ENCODE measurements at places on chromosomes 3 and 15. TPM values are rescaled to one million over a fixed set of nuclear protein-coding genes. Genes with fewer than 3 reads are reported as not detected.
A peak's percentile ranks its signal among the peaks of the same experiment; 100 is the strongest.

Gene GABRG3
- total RNA-seq, result not detected

Gene BTLA
- total RNA-seq, result not detected

Gene ZNF660
- total RNA-seq, result 4.6 TPM

Gene MCTP2
- total RNA-seq, result 5.7 TPM

Gene SCG5
- 2.6 TPM for total RNA-seq

Gene SLC28A1
- total RNA-seq, result not detected

DNA sequence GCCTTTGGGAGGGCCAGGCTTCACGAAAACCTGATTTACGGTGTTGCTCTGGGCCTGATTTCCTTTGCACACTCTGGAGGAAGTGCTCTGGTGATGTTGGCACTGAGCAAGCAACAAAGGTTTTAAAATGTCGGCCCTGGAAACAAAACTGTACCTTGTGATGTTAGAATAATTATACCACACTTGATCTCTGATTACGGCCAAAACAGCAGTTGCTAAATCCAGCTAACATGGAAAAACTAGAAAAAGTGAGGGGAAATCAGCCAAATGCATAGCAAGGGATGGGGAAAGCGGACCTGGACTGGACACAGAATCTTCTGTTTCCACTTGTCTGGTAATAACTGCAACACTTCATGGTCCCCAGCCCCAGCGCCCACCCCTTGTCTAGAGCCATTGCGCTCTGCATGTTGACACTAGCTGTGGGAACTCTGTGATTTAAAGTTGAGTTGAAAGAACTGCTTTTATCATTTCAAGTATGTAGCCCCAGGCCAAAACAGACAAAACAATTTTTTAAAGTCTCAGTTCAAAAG is 120.1 kb downstream of the VGLL4 start:
- peak overlapping the region; percentile 76 for H3K27ac ChIP-seq
- no peak overlapping the region for H3K4me3 ChIP-seq
- H3K36me3 ChIP-seq, result no peaks in the 10 kb centered on the region
- H3K27me3 ChIP-seq, result no peaks in the 10 kb centered on the region

DNA sequence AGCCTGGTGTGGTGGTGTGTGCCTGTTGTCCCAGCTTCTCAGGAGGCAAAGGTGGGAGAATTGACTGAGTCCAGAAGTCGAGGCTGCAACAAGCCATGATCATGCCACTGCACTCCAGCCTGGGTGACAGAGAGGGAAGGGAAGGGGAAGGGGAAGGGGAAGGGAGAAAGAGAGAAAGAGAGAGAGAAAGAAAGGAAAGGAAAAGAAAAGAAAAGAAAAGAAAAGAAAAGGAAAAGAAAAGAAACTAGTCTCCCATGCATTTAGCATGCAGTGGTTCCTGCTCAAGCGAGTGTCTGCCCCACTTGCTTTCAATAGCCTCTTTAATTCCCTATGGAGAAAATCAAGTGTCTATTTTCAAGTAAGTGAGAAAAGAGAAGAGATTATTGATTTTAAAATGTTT is 20.6 kb upstream of the CAPN7 start:
- DNase-seq, result no peak
- no peak overlapping the region for H3K4me3 ChIP-seq
- H3K27me3 ChIP-seq, result no peaks in the 10 kb centered on the region
- H3K36me3 ChIP-seq, result no peaks in the 10 kb centered on the region

- no peak overlapping the region for H3K4me3 ChIP-seq
- no peak for DNase-seq
- H3K4me1 ChIP-seq, result no peaks in the 10 kb centered on the region
- no peak overlapping the region for H3K27ac ChIP-seq
- H3K36me3 ChIP-seq, result no peaks in the 10 kb centered on the region
Observed at GRCh38 chr3:33100229-33100628, 3.3 kb upstream of the GLB1 start.

DNA sequence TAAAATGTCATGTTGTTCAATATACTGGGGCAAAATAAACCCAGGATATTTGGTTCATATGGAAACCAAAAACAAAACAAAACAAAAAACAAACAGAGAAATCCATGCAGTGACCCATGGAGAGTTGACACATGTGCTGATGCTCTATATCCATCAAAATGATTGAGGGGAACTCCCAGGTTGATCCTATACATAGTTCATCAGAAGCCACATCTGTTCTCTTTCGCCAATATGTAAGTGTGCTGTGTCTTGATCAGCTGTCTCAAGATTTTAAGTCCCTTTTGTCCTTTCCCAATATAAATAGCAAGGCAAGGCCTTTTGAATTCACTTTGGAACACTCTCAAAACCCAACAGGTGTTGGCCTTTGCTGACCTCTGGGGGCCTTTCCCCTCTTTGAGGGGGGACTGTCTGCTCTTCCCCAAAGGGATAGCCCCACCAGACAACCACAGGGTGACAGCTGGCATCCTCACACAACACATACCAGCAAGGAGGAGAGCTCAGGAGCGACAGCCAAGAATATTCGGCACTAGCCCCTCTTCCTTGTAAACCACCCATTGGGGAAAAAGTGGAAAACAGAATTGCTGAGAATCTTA is 209.4 kb upstream of the CD96 start:
- no peak overlapping the region for H3K4me3 ChIP-seq
- no peak for DNase-seq
- H3K4me1 ChIP-seq, result peaks cover 4% of the 10 kb centered on the region
- H3K27me3 ChIP-seq, result no peaks in the 10 kb centered on the region
- no peak overlapping the region for H3K27ac ChIP-seq

- no peaks in the 10 kb centered on the region for H3K27me3 ChIP-seq
- no peaks in the 10 kb centered on the region for H3K4me1 ChIP-seq
- no peak overlapping the region for H3K27ac ChIP-seq
- no peak overlapping the region for H3K4me3 ChIP-seq
Observed at GRCh38 chr3:13397316-13397715, 22.8 kb downstream of the NUP210 start.

GRCh38 chr3:61687663-61688306 is 126.4 kb downstream of the PTPRG start:
- no peak for DNase-seq
- H3K4me3 ChIP-seq, result no peak overlapping the region
- no peaks in the 10 kb centered on the region for H3K27me3 ChIP-seq
- H3K36me3 ChIP-seq, result no peaks in the 10 kb centered on the region

DNA sequence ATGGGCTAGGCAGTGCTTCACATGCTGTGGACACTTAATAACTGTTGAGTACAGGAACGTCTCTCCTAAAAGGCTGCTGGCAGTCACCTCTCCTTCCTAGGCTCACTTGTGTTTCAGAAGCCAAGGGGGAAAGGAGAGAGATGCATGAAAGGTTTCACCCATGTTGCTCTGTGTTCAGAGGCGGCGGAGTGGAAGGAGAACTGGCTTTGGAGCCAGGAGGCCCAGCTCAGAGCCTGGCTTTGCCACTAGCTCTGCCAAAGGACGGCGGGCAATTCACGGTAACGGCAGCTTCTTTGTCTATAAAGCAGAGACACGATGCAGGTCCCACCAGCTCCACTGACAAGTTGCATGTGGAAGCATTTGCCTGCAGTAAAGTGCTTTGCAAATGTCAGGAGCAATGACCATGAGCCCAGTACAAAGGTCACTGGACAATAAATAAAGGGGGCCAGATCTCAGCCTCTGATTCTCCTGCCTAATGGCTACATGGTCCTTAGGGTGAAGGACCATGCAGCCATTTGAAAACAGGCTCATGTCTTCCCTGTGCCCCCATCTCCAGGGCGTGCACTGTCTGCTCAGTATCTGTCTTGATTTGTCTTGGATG is 171.7 kb upstream of the TLE3 start:
- no peaks in the 10 kb centered on the region for H3K27me3 ChIP-seq
- H3K4me3 ChIP-seq, result no peak overlapping the region
- DNase-seq, result no peak
- no peak overlapping the region for H3K27ac ChIP-seq
- H3K4me1 ChIP-seq, result peaks cover 12% of the 10 kb centered on the region

DNA sequence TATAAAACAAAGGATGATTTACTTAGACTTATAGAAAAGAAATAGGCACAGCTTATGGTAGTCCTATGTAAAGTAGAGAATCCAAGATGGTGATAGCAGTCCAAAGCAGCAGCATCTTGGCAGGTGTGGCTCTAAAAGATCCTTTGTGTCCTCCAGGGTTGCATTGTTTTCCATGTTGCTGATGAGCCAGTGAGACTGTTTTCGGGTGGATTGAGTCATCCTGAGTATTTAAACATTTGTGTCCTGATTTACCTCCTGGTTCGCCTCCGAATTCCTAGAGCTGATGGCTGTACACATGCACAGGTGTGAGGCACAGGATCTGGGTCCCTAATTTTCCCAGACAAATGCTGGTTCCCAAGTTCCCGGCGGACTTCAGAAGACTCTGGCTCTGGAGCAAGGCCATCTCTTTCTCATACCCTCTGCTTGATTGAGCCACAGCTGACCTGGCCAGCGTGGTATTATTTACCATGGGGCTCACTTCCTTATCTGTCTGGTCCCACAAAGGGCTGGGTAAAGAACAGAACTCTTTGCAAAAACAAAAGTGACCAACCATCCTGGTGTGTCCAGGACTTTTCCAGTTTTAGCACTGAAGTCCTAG is 51.0 kb downstream of the ARNT2 start:
- H3K36me3 ChIP-seq, result no peaks in the 10 kb centered on the region
- no peak overlapping the region for H3K4me3 ChIP-seq
- DNase-seq, result no peak
- H3K27me3 ChIP-seq, result no peaks in the 10 kb centered on the region

DNA sequence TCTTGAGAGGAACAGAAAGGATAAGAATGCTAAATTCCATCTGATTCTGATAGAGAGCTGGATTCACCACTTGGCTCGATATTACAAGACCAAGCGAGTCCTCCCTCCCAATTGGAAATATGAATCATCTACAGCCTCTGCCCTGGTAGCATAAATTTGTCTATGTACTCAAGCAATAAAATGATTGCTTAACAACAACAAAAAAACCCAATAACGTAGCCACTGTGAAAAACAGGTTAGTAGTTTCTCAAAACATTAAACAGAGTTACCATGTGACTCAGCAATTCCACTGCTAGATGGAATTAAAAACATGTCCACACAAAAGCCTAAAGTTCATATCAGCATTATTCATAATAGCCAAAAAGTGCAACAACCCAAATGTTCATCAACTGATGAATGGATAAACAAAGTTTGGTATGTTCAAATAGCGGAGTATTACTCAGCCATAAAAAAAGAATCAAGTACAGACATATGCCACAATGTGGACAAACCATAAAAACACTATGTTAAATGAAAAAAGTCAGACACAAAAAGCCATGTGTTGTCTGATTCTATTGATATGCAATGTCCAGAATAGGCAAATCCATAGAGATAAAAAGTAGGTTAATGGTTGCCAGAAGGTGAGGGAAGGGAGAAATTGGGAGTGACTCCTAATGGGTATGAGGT is 16.8 kb downstream of the BCL2L10 start:
- no peaks in the 10 kb centered on the region for H3K36me3 ChIP-seq
- H3K4me1 ChIP-seq, result peaks cover 24% of the 10 kb centered on the region
- no peak for DNase-seq
- H3K4me3 ChIP-seq, result no peak overlapping the region
- H3K27ac ChIP-seq, result no peak overlapping the region

- no peaks in the 10 kb centered on the region for H3K4me1 ChIP-seq
- no peak overlapping the region for H3K27ac ChIP-seq
- H3K4me3 ChIP-seq, result no peak overlapping the region
- H3K27me3 ChIP-seq, result no peaks in the 10 kb centered on the region
- no peak for DNase-seq
Observed at GRCh38 chr15:70210076-70210475, 112.4 kb upstream of the TLE3 start.

DNA sequence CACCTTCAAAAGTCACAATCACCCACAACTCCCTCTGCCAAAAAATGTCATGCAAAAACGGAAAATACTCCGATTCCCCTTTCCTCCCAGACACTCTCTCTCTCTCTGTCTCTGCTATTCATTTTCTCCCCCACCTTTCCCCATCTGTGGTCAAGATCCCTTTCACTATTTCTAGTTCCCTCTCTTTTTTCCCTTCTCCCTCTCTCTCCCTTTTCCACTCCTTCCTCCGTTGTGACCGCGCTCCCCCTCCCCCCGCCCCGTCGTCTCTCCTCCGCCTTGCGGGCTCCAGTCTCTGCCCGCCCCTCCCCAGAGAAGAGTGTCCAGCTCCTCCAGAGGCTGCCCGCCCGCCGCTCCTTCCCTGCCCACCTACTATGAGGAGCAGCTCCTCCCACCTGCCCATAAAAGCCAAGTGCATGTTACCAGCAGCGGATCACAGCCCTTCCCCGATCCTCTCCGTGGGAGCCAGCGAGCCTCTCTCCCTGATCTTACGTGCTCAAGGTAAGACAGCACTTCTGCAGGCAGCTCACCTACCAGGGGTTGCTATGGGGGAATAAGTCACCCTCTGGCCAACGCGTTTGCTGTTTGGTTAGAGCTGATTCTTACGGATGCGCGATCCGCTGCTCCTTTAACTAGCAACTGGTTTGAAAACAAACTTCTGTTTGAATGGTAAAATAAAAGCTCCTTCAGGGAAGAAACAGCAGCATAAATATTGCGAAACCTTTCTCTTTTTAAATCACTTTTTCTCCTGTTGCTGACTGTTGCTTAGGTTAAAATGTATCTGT is at the start of gene COL8A1:
Gene COL8A1, plus strand, starts transcription at position 428 of the 782 bp plus-strand sequence. CDS start 152,089 bp downstream, outside the sequence.
- H3K4me3 ChIP-seq, result peak within 1 kb of the TSS; percentile 63
- peaks cover 3% of the 10 kb centered on the region for H3K4me1 ChIP-seq
- peak within 1 kb of the TSS; percentile 52 for H3K27ac ChIP-seq
- H3K27me3 ChIP-seq, result no peaks in the 10 kb centered on the region
- peak; percentile 56 for DNase-seq
- no peaks in the 10 kb centered on the region for H3K36me3 ChIP-seq

GRCh38 chr3:87132801-87133200 is 94.3 kb upstream of the CHMP2B start:
- H3K36me3 ChIP-seq, result no peaks in the 10 kb centered on the region
- no peak overlapping the region for H3K4me3 ChIP-seq
- no peaks in the 10 kb centered on the region for H3K4me1 ChIP-seq
- H3K27me3 ChIP-seq, result no peaks in the 10 kb centered on the region
- H3K27ac ChIP-seq, result no peak overlapping the region
- DNase-seq, result no peak

DNA sequence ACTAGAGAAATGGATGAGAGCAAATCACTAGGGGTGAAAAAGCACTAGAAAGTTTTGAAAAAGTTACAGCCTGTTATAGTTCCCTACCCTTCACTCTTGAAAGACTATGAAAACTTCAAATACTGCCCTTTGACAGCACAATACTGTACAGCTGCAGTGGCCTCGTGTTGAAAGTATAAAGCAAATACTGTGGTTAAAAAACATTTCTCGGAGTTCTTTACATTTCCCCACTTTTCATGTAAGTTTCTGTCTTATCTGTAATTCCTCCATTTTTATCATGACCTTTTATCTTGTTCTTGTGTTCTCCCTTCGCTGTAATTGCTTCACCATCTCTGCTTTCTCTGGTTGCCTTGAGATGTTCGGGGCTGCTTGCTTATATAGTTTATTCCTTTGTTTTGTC is 423.8 kb upstream of the CFAP20DC start:
- H3K27ac ChIP-seq, result no peak overlapping the region
- no peaks in the 10 kb centered on the region for H3K27me3 ChIP-seq
- H3K4me3 ChIP-seq, result no peak overlapping the region
- H3K4me1 ChIP-seq, result no peaks in the 10 kb centered on the region

- peaks cover 4% of the 10 kb centered on the region for H3K4me1 ChIP-seq
- no peak for DNase-seq
- no peaks in the 10 kb centered on the region for H3K27me3 ChIP-seq
Observed at GRCh38 chr3:102195198-102195948, 239.4 kb upstream of the ZPLD1 start.

GRCh38 chr3:131794766-131795388 is 239.9 kb downstream of the CPNE4 start:
- no peak for DNase-seq
- no peaks in the 10 kb centered on the region for H3K27me3 ChIP-seq
- H3K27ac ChIP-seq, result no peak overlapping the region
- H3K36me3 ChIP-seq, result no peaks in the 10 kb centered on the region
- no peaks in the 10 kb centered on the region for H3K4me1 ChIP-seq
- H3K4me3 ChIP-seq, result no peak overlapping the region

- no peak overlapping the region for H3K4me3 ChIP-seq
- no peak for DNase-seq
- no peak overlapping the region for H3K27ac ChIP-seq
- H3K4me1 ChIP-seq, result peaks cover 3% of the 10 kb centered on the region
- no peaks in the 10 kb centered on the region for H3K27me3 ChIP-seq
Observed at GRCh38 chr3:127796831-127797150, 25.5 kb downstream of the MGLL start.
